ENCODE measurements at places on chromosomes 12 and 14. TPM values are rescaled to one million over a fixed set of nuclear protein-coding genes. Genes with fewer than 3 reads are reported as not detected.

- H3K4me3 ChIP-seq = no peak overlapping the region
- H3K27ac ChIP-seq = no peak overlapping the region
- H3K4me1 ChIP-seq = no peaks in the 10 kb centered on the region
- H3K27me3 ChIP-seq = no peaks in the 10 kb centered on the region
- no peak for DNase-seq
Measured at GRCh38 chr14:49961270-49962222, 68.7 kb downstream of the ARF6 start.

DNA sequence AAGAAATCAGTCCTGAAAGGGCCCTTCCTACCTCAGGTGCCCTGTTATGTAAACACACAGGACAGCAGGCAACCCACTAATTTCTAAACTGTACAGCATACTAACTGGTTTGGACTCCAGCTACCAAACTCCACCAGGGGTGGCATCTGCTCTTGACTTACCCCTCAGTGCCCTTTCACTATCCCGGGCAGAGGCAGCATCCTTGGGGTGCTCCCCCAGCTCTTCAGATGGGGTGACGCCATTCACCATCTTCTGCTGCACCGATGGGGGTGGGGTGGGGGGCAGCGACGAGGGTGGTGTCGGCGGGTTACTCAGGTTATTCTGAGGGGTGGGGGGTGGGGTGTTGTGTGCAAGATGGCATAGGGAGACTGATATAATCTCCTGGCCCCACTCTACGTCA lies 11.5 kb upstream of the PRKAG1 start:
- no peaks in the 10 kb centered on the region for H3K27me3 ChIP-seq
- no peak overlapping the region for H3K4me3 ChIP-seq
- no peak overlapping the region for H3K27ac ChIP-seq
- peaks cover 84% of the 10 kb centered on the region for H3K36me3 ChIP-seq
- H3K4me1 ChIP-seq = no peaks in the 10 kb centered on the region

DNA sequence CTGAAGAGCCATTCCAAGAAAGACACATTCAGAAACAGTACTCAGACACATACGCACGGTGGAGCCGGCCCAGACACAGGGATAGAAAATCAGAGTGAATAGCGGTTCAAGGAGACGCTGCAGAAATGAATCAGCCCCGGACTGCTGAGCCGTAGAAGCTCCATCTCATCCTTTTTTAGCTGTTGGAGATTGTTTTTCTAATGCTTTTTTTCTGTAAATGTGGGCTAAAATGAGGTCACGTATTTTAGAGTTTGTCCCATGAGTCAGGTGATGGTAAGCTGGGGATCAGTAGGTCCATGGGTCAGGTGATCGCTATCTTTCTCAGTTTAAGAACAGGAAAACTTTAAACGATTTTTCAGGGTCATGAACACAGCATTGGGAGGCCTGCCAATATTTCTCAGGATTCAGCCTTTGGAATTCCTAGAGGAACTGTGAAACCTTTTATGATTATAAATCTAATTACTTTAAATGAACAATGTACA lies 202.4 kb downstream of the ITPR2 start:
- peak overlapping the region; percentile 20 for H3K27ac ChIP-seq
- DNase-seq = no peak
- no peak overlapping the region for H3K4me3 ChIP-seq
- no peaks in the 10 kb centered on the region for H3K27me3 ChIP-seq
- H3K36me3 ChIP-seq = peaks cover 22% of the 10 kb centered on the region

DNA sequence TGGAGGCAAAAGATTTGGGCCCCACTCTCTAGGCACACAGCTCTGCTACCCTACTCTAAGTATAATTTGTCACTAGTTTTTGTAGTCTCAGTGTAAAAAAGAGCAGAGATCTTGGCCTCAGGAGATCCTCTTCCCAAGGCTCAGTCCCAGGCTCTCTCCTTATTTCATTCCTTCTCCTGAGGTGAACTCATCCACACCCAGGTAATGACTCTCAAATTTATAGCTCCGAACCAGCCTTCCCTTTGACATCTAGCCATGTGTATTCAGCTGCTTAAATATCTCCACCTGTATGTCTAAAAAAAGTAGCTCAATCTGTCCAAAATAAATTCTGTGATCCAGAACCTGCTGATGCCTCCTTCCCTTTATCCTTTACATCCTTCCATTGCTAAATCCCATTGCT lies 173.5 kb upstream of the HIF1A start:
- no peaks in the 10 kb centered on the region for H3K36me3 ChIP-seq
- H3K27me3 ChIP-seq = no peaks in the 10 kb centered on the region

GRCh38 chr14:105859717-105860614 lies 333.6 kb downstream of the TMEM121 start:
- no peaks in the 10 kb centered on the region for H3K36me3 ChIP-seq
- H3K27ac ChIP-seq = no peak overlapping the region
- no peaks in the 10 kb centered on the region for H3K27me3 ChIP-seq
- H3K4me1 ChIP-seq = no peaks in the 10 kb centered on the region

DNA sequence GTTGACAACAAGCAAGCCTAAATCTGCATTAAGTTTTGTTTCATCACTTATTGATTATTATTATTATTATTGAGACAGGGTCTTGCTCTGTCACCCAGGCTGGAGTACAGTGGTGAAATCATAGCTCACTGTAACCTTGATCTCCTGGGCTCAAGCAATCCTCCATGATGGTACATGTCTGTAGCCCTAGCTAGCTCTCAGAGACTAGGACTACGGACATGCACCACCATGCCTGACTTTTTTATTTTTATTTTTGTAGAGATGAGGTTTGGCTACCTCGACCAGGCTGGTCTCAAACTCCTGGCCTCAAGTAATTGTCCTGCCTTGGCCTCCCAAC lies 35.7 kb upstream of the STK38L start:
- H3K4me3 ChIP-seq = no peak overlapping the region
- no peak for DNase-seq
- no peaks in the 10 kb centered on the region for H3K36me3 ChIP-seq
- no peaks in the 10 kb centered on the region for H3K4me1 ChIP-seq
- no peaks in the 10 kb centered on the region for H3K27me3 ChIP-seq

DNA sequence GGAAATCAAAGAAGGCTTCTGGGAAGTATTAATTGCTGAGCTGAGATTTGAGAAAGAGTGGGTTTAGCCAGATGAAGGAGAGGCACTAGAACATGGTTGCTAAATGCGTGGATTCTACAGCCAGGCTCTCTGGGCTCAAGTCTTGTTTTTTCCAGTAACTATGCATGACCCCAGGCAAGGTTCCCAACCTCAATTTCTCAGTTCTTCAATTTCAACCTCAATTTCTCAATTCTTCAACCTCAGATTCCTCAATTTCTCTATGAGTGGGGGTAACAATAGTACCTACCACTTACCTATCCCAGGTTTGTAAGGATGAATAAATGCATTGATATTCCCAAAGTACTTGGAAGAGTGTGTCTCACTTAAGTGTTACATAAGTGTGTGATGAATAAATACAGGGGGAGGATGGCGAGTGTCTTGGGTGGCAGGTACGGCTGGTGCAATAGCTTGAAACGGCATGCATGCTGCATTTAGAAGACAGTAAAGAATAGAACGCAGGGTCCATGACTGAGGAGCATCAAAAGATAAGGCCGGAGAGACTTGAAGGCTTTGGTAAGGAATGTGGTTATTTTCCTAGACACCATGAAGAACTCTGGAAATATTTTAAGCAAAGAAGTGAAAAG lies 149.1 kb upstream of the ATP2B1 start:
- no peaks in the 10 kb centered on the region for H3K4me1 ChIP-seq
- no peak for DNase-seq
- no peak overlapping the region for H3K27ac ChIP-seq
- no peak overlapping the region for H3K4me3 ChIP-seq
- H3K27me3 ChIP-seq = no peaks in the 10 kb centered on the region
- H3K36me3 ChIP-seq = no peaks in the 10 kb centered on the region

GRCh38 chr14:23675906-23676305 lies 39.7 kb downstream of the DHRS2 start:
- H3K27ac ChIP-seq = no peak overlapping the region
- H3K27me3 ChIP-seq = no peaks in the 10 kb centered on the region
- no peaks in the 10 kb centered on the region for H3K36me3 ChIP-seq
- DNase-seq = no peak
- H3K4me1 ChIP-seq = no peaks in the 10 kb centered on the region

DNA sequence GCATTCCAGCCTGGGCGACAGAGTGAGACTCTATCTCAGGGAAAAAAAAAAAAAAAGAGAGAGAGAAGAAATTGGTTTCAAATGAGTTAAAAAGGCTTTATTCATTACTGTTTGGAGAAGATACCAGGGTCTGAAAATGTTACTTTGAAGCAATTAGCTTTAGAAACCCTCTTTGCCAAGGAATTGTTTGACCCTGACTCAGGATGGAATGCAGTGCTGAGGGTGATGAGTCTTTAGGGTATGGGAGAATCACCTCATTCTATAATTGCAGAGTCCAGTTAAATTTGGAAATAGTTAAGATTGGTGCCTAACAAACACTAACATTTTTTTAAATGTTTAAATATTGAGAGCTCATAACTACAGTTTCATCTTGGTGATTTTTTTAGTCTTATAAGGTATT lies 13.3 kb downstream of the RAP1B start:
- DNase-seq = no peak
- no peak overlapping the region for H3K27ac ChIP-seq
- H3K36me3 ChIP-seq = peaks cover 10% of the 10 kb centered on the region
- H3K4me3 ChIP-seq = no peak overlapping the region

GRCh38 chr12:72236071-72236705 lies 36.0 kb upstream of the TRHDE start:
- no peaks in the 10 kb centered on the region for H3K27me3 ChIP-seq
- no peaks in the 10 kb centered on the region for H3K4me1 ChIP-seq
- no peaks in the 10 kb centered on the region for H3K36me3 ChIP-seq
- H3K27ac ChIP-seq = no peak overlapping the region
- no peak overlapping the region for H3K4me3 ChIP-seq

GRCh38 chr12:3700861-3701260 lies 52.0 kb downstream of the CRACR2A start:
- DNase-seq = no peak
- no peaks in the 10 kb centered on the region for H3K36me3 ChIP-seq
- no peaks in the 10 kb centered on the region for H3K27me3 ChIP-seq
- no peaks in the 10 kb centered on the region for H3K4me1 ChIP-seq
- H3K27ac ChIP-seq = no peak overlapping the region

DNA sequence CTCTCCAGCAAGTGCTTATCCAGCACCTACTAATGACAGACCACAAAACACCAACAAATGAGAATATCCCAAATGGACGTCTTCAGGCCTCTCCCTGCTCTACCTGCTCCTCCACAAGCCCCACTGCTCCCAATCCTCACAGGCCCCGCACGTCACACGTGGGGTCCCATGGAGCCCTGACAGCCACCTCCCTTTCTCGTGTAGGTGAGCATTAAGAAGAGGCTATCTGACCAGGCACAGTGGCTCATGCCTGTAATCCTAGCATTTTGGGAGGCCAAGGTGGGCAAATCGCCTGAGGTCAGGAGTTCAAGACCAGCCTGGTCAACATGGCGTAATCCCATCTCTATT lies 5.4 kb downstream of the RIMBP2 start:
- peak; percentile 4 for DNase-seq
- no peak overlapping the region for H3K4me3 ChIP-seq
- no peaks in the 10 kb centered on the region for H3K36me3 ChIP-seq

GRCh38 chr14:99192028-99192621 lies 79.9 kb downstream of the BCL11B start:
- peak overlapping the region; percentile 39 for H3K4me3 ChIP-seq
- peaks cover 33% of the 10 kb centered on the region for H3K4me1 ChIP-seq
- DNase-seq = peak; percentile 71
- H3K36me3 ChIP-seq = no peaks in the 10 kb centered on the region
- peak overlapping the region; percentile 29 for H3K27ac ChIP-seq

DNA sequence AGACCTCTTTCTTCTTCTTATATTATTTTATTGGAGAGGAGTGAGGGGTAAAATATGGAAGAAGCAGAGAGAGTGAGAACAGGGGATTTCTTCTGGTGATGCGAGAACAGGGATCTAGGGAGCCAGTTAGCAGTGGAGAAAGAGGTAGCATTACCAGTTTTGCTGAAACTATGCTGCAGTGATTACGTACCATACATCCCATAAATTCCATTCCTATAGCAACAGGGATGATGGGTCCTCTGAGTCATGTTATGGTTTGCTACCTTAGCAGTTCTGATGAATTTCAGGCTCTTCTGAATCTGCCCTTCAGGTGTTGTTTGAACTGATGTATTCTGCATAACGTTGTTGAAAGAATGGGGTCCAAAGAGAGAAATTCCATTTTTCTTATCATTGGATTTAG lies 625.4 kb upstream of the LRFN5 start:
- no peak overlapping the region for H3K27ac ChIP-seq
- no peak overlapping the region for H3K4me3 ChIP-seq
- no peak for DNase-seq

- peak overlapping the region; percentile 92 for H3K27ac ChIP-seq
- H3K36me3 ChIP-seq = no peaks in the 10 kb centered on the region
- H3K4me3 ChIP-seq = peak overlapping the region; percentile 74
- H3K27me3 ChIP-seq = no peaks in the 10 kb centered on the region
Measured at GRCh38 chr12:1796515-1797010, 23.8 kb upstream of the LRTM2 start.

DNA sequence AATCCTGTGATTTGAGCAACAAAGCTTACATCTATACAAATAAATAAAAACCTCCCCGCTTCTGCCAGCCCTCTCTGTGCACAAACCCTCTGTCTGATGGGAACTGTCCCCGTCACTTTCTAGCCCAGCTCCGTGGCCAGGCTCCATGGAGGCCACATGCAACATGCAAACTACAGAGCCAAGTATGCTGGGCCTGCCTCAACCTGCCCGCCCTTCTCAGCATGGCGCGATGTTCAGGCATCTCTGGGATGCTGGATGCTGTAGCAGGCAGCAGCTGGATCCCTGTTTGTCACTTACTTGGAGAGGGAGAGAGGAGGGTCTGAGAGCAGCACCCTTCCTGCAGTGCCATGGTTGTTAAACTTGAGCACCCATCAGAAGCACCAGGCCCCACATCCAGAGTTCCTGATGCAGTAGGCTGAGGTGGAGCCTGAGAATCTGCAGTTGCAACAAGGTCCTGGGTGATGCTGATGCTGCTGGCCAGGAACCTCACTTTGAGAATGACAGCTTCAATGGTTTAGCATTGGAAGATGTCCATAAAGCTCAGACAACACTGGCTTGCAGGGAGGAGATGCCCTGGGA lies 32.4 kb downstream of the CLMN start:
- no peaks in the 10 kb centered on the region for H3K27me3 ChIP-seq
- no peaks in the 10 kb centered on the region for H3K36me3 ChIP-seq
- no peak overlapping the region for H3K27ac ChIP-seq
- no peak for DNase-seq
- no peak overlapping the region for H3K4me3 ChIP-seq

The KRT74 gene
- total RNA-seq = not detected

The PLEKHD1 gene
- total RNA-seq = 0.55 TPM

The RPL10L gene
- not detected for total RNA-seq

The SYCP3 gene
- not detected for total RNA-seq

The ESR2 gene
- total RNA-seq = not detected

The RAD51AP1 gene
- total RNA-seq = not detected

The MYH7 gene
- total RNA-seq = not detected

The OR11G2 gene
- total RNA-seq = not detected

The PROX2 gene
- not detected for total RNA-seq

The P2RX7 gene
- total RNA-seq = not detected

Data from stomach (tissue), 19 donors.